ENCODE measurements at places on chromosomes 12 and 14.

GRCh38 chr12:23704992-23705943, 244.2 kb downstream of the SOX5 start:
- DNase-seq, result no peak

DNA sequence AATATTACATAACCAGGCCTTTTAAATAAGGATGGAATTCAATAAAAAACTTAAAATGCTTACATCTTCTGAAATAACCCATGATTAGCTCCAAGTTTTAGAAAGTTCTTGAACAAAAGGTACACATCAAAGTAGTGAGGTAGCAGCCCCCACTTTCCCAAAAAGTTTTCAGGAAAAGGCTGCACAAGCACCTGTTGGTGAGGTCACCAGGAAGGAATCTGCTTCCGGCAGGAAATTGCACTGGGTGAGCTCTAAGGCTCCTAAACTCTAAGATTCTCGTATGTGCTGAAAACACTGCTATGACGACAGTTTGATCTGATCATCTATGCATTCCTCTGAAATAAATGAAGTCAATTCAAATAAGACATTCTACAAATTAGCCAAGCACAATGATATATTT, 34.3 kb upstream of the TTC7B start:
- no peak for DNase-seq

GRCh38 chr12:47293406-47293805, 213.6 kb upstream of the AMIGO2 start:
- no peak for DNase-seq

DNA sequence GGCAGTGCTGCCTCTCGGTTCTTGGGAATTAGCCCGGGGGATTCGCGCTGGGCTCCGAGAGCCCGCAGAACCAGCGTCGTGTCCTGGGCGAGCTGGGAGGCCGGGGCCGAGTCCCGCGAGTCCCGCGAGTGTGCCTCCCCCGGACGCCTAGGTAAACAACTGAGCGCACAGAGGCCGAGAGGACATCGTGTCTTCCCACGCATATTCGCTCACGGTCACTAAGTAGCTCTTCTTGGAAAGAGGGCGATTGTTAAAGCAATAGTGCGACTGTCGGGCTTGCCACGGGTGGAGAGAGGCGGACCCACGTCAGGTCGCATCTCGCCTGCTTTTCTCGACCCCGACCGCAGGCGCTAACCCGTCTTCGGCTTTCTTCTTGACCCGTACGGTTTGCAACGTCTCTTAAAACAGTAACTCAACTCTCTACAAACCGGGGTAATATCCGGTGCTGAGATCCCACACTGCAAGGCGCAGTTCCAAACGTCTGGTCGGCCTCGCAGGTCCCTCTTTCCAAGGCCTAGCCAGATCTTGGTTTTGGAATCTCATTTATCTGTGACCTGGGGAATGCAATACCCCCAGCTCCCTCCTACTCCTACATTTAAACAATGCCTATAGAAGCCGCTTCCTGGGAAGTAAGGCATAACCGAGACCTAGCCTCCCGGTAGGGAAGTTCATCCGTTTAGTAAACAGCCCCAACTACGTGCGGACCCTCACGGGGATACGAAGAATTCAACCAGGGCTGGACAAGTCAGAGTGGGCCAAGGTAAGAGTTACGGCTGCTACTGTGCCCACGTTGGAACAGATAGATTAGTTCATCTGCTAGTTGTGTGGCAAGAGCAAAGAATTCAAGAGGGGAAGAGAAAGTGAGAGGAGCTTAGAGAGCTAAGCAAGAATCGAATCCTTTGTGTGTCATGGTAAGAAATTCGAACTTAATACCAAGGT, 736 bp upstream of the PHLDA1 start:
- DNase-seq, result no peak

- no peak for DNase-seq
These were observed 21.5 kb downstream of the TRHDE start for GRCh38 chr12:72293701-72294100.

GRCh38 chr12:39431002-39431796, 11.7 kb downstream of the KIF21A start:
- DNase-seq, result no peak

GRCh38 chr12:9673404-9674225, 4.1 kb downstream of the CLEC2D start:
- DNase-seq, result peak; percentile 83

- no peak for DNase-seq
These were observed at the start of gene KLRC1 for GRCh38 chr12:10453156-10453555. KLRC1 (minus strand) TSS chr12:10453377; CDS start chr12:10451156, 2,221 bp downstream.

DNA sequence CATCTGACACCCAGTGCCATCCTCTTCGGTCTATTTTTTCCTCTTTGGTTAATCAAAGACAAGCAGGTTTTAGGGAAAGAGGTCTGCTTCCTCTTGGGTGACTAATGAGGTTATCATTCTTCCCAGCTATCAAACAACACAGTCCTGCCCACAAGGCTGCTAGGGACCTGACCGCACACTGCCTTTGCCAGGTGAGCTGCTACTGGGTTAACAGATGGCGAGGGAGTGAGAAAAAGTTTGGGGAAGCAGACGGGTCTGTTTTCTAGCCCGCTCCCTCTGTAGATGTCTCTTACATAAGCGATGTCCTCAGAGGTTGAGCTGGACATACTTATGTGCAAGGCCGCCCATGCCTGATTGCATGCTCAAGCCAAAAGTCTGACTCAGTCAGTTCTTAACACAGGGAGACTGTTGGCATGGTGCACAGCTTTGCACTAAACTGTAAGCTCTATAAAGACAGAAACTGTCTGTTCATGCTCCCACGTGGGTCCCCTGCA, 94.1 kb downstream of the SLC15A4 start:
- DNase-seq, result no peak

DNA sequence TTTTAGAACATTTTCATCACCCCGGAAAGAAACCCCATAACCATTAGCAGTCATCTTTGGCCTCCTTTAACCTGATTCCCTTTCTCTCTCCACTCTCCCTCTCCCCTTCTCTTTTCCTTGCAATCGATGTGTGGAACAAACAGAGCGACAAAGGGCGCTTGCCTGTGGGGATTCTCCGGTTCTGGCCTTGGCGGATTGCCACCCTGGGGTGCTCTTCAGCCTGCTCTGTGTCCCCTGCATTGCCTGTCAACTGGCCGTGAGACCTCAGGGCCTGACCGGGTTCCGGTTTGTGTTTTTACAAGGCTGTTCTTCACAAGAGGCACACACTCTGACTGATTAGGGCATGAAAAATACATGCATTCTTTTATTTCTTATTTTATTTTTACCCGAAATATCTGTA, 27.8 kb downstream of the LRTM2 start:
- no peak for DNase-seq

GRCh38 chr12:128365651-128366231, 98.8 kb downstream of the TMEM132C start:
- no peak for DNase-seq

- no peak for DNase-seq
These were observed 132.8 kb upstream of the HIF1A start for GRCh38 chr14:61562321-61563161.

DNA sequence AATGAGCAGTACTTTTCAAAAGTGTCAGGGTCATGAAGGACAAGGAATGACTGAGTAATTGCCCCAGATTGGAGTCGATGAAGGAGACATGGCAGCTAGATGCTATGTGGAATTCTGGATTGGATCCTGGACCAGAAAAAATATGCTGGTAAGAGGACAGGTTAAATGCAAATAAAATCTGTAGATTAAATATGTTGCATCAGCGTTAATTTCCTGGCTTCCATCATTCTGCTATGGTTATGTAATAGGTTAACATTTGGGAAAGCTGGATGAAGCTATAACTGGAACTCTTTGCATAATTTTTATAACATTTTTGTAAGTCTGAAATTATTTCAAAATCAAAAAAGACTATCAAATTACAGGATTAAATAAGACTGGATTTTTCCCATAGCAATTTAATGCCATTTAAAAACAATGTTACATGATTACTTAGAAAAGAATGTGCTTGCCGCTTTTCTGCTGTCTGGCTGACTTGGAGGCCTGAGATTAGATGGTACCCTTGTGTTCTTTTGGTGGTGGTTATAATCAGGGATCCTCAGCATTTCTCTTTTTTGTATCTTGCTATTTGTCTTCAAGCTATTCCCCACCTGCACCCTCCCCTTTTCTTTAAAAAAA, 65.1 kb downstream of the FBXW8 start:
- no peak for DNase-seq

DNA sequence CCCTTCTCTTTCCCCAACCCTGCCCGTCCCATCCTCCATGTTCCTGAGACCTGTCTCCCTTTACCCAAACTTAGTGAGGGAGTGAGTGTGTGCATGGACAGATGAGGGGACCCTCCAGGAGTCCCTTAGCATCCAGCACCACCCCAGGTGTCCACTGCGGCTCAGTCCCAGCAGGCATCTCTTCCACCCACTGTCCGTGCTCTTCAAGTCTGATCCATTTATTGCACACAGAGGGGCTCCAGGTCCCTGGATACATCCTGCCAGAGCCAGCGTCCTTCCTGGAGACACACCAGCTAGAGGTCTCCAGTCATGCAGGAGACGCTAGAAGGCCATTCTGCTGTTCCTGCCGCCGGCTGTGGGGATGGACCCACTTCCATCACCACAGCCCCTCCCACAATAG, 239.2 kb downstream of the ADGRD1 start:
- DNase-seq, result peak; percentile 27

DNA sequence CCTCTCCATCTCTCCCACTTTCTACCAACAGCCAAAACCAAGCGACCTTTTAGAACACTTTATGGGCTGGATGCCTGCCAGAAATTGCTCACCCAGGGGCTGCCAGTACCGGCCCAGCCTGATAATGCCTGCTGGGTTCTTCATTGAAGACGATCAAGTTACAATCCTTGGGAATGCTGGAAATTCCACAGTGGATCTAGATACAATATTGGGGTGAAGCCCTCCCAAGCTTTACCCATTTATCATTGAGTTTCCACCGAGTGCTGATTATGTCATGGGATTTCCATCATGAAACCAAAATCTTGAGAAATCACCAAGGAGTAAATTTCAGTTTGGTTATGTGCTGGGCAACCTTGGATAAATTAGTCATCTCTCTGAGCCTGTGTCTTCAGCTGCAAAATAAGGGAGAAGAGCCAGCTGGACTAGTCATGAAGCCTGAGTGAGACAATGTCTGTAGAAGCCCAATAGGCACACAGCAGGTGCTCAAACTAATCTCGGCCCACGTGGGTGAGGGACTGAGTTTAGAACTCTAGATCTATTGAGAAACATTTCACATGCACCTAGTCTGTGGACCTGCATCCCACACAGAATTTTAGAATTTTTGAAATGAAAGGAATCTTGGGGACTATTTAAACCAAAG, 75.5 kb upstream of the CLMN start:
- peak; percentile 36 for DNase-seq

GRCh38 chr12:125861299-125862281, 796.4 kb downstream of the AACS start:
- DNase-seq, result peak; percentile 79

DNA sequence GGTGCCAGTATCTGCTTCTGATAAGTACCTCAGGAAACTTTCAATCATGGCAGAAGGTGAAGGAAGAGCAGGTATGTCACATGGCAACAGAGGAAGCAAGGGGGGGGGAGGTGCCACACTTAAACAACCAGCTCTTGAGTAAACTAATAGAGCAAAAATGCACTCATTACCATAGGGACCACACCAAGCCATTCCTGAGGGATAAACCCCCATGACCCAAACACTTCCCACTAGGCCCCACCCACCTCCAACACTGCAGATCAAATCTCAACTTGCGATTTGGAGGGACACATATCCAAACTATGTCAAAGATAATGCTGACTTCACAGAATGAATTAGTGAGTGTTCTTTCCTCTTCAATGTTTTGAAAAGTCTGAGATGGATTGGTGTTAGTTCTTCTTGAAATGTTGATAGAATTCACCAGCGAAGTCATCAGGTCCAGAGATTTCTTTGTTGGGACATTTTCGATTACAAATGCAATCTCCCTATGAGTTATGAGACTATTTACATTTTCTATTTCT, 16.6 kb downstream of the TFCP2 start:
- DNase-seq, result no peak

- DNase-seq, result peak; percentile 73
These were observed 1.7 kb downstream of the KCNH3 start for GRCh38 chr12:49540229-49541139.

- DNase-seq, result no peak
These were observed 114.8 kb upstream of the DIO3 start for GRCh38 chr14:101446387-101446969.

DNA sequence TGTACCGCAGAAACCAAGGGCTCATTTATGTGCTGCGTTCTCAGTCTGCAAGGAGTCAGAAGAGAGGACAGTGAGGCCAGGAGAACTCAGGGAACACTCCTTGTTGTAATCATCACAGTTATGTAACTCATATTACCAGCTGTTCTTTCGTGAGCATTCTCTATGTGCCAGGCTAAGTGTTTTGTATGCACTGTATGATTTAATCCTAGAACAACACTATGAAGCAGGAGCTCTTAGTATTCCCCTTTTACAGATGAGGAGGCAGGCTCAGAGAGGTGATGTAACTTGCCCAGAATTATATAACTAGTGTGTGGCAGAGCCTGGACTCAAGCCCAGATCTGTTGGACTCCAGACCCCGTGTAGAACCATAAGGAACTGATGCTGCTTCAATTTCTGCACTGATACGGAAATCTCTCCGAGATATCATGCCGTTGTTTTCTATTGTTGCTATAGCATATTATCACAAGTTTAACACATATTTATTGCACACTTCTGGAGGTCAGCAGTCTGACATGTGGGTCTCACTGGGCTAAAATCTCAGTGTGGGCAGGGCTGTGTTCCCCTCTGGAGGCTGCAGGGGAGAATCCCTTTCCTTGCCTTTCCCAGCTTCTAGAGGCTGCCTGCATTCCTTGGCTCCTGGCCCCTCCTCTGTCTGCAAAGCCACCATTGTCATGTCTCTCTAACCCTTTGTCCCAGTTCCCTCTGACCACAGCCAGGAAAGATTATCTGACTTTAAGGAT, 16.3 kb upstream of the CD9 start:
- DNase-seq, result no peak

DNA sequence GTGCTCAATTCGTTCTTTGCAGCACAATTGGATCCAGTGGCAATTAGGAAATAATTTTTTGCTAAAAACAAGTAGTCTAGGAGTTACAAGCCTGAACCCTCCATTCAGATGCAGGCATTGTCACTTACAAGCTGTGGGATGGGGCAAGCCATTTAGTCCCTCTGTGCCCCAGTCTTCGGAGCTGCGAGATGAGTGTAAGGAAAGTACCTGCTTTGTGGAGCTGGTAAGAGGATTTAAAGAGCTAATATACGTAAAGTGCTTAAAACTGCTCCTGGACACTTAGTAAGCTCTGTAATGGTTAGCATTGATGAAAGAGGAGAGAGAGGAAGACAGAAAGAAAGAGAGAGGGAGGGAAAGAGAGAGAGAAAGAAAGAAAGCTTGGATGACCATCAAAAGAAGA, 112.5 kb downstream of the LGMN start:
- DNase-seq, result peak; percentile 12

GRCh38 chr12:76623931-76624330, 64.4 kb upstream of the OSBPL8 start:
- no peak for DNase-seq

DNA sequence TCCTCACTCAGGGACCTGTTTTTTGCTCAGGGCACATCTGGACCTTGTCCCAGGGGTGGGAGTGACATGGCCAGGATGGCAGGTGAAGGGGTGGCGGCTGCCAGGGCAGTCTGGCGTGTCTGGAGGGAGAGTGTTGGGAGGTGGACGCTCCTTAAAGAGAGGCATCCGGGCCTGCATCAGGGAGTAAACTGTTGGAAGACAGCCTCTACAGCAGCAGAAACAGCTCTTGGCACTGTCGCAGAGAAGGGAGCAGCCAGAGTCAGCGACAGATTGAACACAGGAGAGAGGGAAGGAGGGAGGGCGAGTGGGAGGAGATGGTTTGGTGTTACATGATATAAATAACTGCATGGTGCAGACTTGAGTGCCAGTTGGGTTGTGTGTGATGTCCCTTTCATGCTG, 52.8 kb downstream of the IGF1 start:
- no peak for DNase-seq

- no peak for DNase-seq
These were observed 21.7 kb downstream of the SLC38A4 start for GRCh38 chr12:46804054-46804453.

Data from spleen (tissue), 13 donors.